Stimulated activated CD4-positive, alpha-beta T cell treated with anti-CD3 and anti-CD28 coated beads, Interleukin-2, amount 100 ng/mL, for 24 hours (primary cell): ENCODE measurements at places on chromosomes 5 and 9.

DNA sequence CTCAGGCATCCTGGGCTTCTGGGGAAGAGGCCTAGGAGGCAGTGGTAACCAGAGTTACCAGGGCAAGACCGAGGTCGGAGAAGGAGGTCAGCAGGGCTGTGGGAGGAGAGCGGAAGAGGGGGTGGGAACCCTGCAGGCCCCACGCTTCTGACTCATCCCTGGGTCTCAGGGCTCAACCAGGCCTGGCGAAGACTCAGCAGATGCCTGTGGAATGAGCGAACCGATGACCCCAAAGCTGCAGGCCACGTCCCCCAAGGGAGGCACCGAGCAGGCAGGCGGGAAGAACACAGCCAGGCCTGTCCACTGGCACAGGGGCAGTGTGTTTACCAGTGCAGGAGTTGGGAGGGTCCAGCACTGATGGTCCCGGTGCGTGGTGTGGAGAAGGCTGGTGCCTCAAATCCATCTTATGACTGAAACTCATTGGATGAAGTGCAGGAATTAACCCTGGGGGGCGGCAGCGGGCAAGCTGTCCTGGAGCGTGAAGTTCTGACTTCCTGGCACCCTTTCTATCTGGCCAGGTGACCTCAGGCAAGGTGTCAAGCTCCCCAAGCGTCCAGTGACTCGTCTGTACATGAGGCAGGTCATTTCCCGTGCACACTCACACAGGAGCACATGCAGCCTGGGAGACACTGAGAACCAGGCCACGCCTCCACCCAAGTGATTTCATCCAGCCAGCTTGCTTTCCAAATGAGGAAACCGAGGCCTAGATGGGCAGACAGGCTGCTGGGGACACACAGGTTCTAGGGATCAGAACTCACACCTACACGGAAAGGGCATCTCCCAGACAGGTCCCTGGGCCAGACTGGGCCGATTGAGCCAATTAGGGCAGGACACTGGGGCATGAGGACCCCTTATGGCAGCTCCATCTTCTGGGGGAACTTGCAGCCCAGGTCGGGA, 69.1 kb downstream of the ADAMTS2 start:
- no peak for DNase-seq

GRCh38 chr5:9361835-9362234, 184.0 kb downstream of the SEMA5A start:
- peak; percentile 19 for DNase-seq

DNA sequence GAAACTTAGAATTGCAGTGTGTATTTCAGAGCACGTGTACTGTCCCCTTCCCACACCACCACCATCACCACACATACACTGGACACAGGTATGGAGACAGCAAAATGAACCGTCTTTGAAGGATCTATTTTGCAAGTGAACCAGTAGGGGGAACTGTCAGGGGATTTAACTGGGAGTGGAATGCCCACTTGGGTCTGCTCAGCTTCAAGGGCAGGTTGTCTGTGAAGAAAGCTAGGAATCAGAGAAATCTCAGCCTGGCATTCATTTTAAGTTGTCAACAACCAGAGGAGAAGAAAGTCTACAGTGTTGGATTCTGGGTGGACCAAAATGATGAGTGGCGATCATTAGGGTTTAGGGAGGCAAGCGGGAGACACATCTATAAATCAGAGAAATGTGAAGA, 147.0 kb downstream of the DCP2 start:
- DNase-seq, result no peak

DNA sequence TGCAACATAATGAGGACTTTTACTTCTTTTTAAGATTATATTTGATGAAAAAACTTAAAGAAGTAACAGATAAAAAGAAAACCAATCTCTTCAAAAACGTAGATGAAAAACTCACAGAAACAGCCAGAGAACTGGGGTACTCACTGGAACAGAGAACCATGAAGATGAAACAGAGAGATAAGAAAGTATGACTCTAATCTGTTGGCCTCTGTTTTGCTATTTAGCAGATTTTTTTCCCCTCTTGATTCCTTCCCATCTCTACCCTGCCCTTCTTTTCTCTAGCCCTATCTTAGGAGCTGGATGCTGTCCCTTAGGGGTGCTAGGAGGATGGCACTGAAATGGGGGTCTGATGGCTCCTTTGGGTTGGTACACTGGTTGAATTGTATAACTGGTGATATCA, 97.5 kb upstream of the FREM1 start:
- no peak for DNase-seq

DNA sequence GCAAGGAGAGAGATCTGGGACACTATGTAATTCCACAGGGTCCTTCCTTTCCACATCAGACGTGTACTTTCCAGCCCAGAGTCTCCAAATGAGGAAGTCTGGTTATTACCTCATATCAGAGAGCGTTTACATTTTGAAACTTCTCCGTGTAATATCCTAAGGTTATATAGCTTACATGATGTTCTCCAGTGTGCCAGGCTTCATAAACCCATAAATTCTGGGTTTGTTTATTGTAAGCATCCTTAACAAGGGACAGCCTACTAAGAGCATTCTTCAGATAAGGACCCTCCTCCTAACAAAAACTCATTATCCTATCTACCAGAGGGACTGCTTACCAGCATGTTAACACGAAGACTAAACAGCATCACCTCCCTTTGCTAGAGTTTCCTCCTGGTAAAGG, 17.9 kb downstream of the SRFBP1 start:
- DNase-seq, result no peak

GRCh38 chr5:142237707-142238106, 87.1 kb downstream of the SPRY4 start:
- DNase-seq, result no peak

- DNase-seq, result no peak
Observed at GRCh38 chr5:150644514-150644913, 4.1 kb downstream of the SYNPO start.

DNA sequence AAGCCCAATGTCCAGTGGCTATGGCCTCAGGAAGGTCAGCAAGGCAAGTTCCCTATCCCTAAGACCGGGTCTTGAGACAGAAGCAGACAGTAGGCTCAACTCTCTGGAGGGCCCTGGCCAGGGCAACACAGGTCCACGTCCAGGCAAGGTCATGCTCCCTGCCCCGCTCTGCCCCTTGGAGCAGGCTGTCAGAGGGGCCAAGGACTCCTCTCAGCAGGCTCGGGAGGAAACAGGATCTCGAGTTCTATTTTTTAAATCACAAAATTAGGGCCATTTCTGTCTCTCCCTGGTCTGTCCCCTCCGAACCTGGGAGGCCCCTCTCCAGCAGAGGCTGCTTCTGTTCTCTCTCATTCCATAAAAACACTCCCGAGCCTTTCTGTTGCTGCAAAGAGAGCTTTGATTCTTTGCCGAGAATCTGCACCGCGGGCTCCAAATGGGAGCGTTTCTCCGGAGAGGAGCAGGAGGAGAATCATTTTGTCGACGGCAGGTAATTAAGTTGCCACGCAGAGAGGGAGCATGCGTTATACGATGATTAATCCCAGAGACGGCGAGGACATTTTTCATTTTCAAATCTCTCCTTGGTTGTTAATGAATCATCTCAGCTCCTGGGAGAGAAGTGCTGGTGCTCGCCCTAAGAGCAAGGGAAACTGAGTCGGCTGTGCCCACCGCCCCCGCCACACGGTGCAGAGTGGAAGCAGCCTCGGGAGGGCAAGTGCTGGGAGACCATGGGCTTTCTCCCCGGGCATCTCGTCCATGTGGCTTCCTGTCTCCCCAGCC, 24.5 kb upstream of the FCN1 start:
- DNase-seq, result no peak

- DNase-seq, result no peak
Observed at GRCh38 chr9:74951107-74951720, 1.5 kb downstream of the C9orf40 start.

DNA sequence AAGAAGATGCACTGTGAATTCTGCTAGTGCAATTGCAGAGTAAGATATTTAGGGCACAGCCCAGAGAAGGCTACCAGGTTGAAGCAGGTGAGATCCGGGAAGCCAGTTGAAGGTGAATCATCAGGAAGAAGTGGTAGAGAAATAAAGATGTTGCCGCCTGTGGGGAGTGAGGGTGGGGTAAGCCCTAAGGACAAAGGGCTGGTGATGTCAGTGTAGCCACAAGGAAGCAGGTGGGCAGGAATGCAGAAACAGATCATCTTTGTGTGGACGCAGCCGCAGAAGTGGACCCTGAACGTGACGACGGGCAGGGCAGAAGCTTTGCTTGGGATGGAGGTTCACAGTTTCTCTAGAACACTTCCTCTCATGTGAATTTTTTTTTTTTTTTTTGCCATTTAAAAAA, 164.2 kb downstream of the ACTL7B start:
- no peak for DNase-seq

DNA sequence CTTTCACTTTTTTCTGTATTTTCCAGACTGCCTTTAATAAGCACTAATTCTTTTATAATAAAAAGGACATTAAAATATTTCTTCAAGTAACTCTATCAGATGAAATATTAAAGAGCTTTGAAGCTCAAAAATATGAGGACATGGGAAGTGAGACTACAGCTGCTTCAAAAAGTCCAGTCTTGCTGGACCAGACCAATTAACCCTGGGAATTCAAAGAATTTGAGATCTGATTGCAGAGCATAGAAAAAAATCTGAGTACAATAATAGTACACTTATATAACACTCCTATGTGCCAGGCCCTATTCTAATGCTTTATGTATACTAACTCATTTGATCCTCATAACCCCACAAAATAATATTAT, 9.8 kb downstream of the TMEM245 start:
- no peak for DNase-seq

DNA sequence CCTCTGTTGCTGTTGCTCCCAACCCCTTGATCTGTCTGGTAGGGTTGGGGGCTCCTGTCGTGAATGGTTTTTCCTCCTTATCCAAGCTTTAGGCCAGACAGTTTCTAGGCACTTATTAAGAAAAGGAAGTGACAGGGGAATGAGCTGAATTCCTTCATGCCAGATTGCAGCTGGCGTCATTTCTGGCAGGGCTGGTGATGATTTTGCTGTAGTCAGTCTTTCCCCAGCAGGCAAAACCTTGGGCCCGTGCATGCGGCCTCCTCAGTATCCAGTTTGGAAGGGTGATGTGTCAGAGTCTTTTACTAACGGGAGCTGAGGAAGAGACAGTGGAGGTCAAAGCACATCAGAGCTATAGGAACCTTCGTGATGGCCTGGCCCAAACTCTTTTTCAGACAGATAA, 58.8 kb downstream of the COL27A1 start:
- DNase-seq, result no peak
